Panc1 (cell line): ENCODE measurements at places on chromosomes 4 and X. TPM values are rescaled to one million over a fixed set of nuclear protein-coding genes. Genes with fewer than 3 reads are reported as not detected.

GRCh38 chr4:155762334-155762733 lies 3.5 kb downstream of the GUCY1B1 start:
- DNase-seq: no peak

DNA sequence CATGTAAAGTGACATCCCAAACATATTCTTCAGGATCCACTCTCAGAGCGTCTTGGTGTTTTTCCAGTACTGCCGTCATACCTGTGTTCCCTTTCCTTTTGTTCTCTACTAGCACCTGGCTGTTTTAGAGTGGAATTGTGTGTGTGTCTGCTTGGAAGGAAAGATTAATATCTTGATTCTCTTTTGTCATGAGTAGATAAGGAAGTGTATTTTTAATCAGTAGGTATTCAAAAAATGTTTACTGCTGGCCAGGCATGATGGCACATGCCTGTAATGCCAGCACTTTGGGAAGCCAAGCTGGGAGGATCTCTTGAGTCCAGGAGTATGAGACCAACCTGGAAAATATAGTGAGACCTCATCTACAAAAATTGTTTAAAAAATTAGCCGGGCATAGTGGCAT lies 198.8 kb downstream of the CBR4 start:
- no peak for DNase-seq

DNA sequence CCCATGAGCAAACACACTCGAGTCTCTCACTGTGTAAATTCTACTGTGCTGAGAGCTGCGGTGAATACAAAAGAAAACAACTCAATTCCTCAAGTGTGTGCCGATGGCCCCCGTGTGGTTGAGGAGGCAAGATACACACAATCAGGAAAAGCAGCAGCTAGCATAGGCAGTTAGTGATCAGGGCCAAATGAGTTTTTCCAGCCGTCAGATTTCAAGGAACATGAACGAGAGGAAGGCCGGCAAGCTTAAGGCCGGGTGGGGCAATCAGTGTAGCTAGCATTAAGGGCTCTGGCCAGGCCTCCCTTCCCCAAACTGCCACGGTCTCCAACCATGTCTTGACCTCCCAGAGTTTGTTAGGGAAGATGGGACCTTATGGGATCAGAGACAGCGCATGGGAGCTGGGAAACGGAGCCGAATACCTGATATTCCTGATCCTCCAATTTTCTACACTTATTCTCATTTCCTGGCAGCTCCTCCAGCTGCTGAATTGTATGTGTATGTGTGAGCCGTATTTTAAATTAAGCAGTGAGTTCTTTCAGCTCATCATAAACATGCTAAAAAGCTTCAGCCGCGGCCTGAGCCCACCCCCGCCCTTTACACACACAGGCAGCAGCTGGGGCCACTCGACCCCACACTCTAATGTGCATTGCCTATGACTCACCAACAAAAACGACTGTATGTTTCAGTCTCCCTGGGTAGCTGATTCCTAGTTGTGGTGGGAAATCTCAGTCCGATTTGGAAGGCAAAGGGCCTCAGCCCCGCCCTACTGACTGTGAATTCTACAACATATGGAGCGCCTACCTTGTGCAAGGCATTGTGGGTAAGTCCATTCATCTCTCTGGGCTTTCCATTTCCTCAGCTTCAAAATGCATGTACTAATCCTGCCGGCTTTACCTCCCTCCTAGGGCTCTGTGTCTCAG lies 59.9 kb downstream of the RTL9 start:
- DNase-seq: no peak

DNA sequence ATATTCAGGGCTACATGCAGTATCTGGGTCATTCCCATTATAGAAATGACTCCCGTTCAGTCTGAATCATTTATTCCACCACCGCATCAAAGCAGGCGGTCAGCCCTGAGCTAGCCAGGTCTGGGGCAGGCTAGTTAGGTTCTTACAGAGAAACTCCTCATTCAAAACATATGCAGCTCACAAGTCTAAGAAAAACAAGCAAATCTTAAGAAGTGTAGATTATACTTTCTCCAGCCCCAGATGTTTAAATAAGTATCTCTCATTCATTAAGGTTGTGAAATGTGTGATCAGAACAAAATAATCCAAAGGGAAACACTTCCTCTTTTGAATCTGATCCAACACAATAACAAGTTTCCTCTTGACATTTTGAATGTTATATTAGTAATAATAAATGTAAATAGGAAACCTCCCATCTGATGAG lies 441.9 kb downstream of the INPP4B start:
- DNase-seq: no peak

- no peak for DNase-seq
Observed at GRCh38 chr4:140994015-140994414, 139.3 kb downstream of the RNF150 start.

GRCh38 chr4:127698789-127699200 lies 31.4 kb upstream of the SLC25A31 start:
- no peak for DNase-seq

DNA sequence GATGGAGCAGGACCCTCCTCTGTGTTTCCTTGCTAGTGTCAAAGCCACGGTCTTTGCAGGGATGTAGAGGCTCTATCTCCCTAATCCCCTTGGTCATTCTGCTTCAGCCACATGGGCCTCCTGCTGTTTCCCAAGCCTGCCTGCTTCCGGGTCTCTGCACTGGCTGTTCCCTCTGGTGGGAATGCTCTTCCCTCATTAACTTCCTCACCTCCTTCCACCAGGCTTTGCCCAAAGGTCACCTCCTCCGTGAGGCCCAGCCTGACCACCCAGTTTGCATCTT lies 56.6 kb downstream of the ABLIM2 start:
- DNase-seq: no peak

DNA sequence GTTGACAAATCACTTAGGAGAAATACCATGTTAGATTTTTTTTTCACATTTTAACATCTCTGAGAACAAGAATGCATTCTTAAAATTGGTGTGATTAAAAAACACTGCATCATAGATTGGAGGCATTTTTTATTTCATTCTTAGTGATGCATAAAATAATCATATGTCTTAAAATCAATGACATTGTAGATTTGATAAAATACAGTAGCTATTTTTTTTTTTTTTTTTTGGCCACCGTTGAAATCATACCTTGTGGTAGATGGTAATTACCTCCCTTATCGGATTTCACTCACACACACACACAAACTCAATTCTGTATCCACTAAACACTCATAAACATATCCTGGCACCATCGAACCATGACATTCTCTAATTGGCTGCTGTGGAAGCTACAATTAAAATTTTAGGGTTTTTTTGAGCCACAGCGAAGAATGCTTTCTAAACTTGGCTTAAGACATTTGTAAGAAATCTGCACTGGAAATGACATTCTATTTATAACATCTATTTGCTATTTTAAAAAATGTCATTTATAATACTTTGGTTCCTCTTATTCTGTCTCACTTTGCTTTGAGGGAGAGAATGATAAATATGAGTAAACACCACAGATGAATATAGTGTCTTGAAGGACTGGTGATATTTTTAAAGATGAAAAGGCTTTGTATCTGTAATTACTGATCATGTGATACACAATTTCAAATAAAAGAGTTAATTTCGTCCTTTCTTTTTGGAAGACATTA lies 60.1 kb downstream of the CCSER1 start:
- DNase-seq: no peak

DNA sequence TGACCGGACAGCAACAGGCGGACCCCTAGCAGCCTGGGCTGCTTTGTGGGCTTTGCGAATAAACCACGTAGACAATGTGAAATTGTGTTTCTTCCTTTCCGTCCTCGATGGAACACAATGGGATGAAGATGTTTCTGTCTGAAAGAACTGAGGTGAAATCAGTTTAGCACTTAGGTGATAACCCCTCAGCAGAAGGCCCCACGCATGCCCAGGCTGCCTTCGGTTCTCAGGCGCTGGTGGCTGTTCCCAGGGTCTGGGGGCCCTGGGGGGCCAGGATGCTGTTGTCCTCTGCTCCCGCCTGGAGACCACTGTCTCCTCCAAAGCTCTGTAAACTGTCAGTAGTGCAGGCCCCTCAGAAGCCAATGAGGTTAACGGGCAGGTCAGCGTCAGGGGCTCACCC lies 73.9 kb upstream of the HGFAC start:
- no peak for DNase-seq

- no peak for DNase-seq
Observed at GRCh38 chr4:10130178-10130888, 13.7 kb upstream of the WDR1 start.

- DNase-seq: no peak
Observed at GRCh38 chr4:140720387-140721304, 35.5 kb downstream of the TBC1D9 start.

DNA sequence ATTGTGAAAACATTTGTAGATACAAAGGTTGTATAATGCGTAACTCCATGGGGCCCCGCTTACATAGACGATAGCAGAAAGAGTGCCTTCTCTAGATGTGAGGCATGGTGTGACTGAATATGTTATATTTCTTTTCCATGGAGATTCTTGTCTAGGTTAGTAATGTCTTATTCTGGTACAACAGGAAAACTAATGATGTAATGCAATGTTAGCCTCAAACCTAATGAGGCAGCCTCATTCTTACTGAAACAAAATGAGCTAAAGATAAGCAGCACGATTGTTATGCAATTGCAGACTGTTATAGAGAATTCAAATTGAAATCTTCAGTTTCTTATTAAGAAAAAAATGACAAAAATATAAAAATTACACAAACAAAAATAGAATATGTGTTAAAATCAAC lies 171.1 kb upstream of the ANKRD50 start:
- no peak for DNase-seq

The RCHY1 gene
- total RNA-seq: 17.1 TPM

The C4orf36 gene
- total RNA-seq: 0.26 TPM

The OPRPN gene
- not detected for total RNA-seq

The FAM9B gene
- not detected for total RNA-seq

The FAM149A gene
- total RNA-seq: 0.13 TPM
